Stimulated activated CD8-positive, alpha-beta memory T cell treated with anti-CD3 and anti-CD28 coated beads, Interleukin-7, amount 100 ng/mL, for 24 hours (primary cell): ENCODE measurements at places on chromosomes 12 and 14.

DNA sequence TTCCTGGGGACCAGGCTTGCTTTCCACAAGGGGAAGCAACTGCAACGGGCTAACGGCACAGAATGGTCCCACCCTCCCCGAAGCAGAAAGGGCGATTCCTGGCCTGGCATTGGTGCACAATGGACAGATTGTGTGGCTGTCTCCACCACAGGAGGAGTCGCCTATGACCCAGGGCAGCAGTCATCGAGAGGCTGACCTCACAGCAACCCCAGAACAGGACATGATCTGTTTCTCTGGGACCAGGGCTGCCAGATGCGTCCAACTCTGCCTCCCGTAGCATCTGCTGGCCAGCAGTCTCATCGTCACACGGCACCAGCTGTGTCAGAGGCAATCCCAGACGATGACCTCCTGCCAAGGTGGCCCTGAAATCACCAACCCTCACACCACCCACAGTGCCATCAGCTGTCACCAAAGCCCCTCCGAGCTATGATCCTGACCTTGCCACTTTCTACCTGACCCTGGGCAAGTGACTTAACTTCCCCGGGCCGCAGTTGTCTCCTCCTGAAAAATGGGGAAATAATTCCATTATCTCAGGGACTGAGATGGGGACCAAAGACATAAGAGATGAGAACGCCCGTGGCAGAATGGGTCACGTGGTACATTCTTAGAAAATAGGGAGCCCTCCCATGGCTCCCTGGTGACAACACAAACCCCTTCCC is 86.7 kb downstream of the CHGA start:
- no peak for DNase-seq

- DNase-seq: no peak
Measured at GRCh38 chr12:40752011-40752410, 59.8 kb downstream of the CNTN1 start.

DNA sequence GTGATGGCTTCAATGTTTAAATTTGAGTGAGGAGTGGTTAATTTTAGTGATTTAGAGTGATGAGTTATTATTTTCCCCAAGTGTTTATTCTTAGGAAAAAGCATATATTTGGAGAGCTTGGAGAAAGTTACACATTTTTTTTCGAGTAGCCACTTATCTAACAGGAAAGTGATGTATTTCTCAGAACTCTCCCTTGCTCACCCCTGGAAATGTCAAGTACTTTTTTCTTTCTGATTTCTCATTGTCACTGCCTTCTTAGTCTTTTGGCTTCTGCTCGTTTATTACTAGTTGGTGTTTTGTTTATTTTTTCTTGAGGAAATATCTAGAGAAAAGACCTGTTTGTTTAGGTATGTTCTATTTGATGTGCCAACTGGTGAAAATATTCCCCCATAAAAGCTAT is 58.8 kb downstream of the AEBP2 start:
- DNase-seq: no peak

GRCh38 chr12:102903337-102904007 is 13.6 kb downstream of the PAH start:
- no peak for DNase-seq

GRCh38 chr12:6828781-6829535 is 751 bp downstream of the P3H3 start:
- DNase-seq: no peak

- DNase-seq: no peak
Measured at GRCh38 chr12:39804898-39805297, 185.3 kb upstream of the ABCD2 start.

- no peak for DNase-seq
Measured at GRCh38 chr14:99636487-99636886, 8.4 kb upstream of the HHIPL1 start.

DNA sequence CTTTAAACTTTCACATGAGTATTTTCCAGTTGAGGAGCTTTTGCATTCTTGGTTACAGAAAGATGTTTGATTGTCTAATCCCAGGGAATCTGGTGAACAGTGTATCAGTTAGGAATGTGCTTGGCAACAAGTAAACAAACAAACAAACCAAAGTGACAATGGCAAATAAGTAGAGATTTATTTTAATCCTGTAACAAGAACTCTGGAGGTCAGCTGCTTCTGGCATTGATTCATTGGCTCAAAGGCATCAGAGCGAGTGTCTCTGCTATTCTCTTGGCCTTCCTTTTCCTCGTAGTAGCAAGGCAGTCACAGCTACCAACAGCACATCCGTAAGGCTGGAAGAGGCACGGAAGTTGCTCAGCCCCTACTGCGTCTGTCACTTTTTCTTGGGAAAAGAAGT is 37.2 kb downstream of the CRADD start:
- DNase-seq: no peak

- DNase-seq: no peak
Measured at GRCh38 chr12:27667540-27667939, 28.7 kb upstream of the REP15 start.

- DNase-seq: no peak
Measured at GRCh38 chr14:85308531-85309300, 221.2 kb upstream of the FLRT2 start.

- DNase-seq: no peak
Measured at GRCh38 chr14:51442513-51443175, 202.6 kb downstream of the TMX1 start.

GRCh38 chr12:3836641-3837040 is 36.6 kb downstream of the PARP11 start:
- no peak for DNase-seq

DNA sequence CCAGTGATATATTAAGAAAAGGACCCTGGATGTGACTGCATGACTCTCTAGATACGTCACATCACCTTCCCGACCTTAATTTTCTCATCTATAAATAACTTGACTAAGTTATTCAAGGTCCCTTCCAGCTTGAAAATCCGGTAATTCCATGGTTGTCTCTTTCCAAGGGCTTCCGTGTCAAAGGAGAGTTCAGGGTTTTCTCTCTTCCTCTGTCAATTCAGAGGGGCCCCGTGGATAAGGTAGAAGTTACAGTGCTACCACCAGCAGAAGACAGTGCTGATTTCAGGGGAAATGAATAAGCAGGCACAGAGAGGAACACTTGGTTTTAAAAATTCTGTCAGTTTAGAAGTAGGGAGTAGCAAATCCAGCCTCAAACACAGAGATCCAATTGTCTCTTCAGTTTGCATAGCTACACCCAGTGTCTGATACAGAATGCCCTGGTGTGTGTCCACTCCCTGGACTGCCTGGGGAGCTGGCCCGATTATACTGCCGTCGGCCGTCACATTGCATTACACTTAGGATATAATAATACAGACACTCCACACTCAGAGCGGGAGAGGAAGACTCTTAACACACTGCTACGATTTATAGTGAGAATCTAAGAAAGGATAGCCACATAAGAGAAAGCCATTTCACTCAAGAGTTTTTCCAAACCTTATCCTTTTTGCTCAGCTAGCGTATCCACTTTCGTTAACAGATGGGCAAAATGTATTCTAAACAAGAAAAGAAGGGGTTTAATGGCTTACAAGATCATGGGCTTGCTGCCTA is 54.7 kb upstream of the GTF2A1 start:
- no peak for DNase-seq

DNA sequence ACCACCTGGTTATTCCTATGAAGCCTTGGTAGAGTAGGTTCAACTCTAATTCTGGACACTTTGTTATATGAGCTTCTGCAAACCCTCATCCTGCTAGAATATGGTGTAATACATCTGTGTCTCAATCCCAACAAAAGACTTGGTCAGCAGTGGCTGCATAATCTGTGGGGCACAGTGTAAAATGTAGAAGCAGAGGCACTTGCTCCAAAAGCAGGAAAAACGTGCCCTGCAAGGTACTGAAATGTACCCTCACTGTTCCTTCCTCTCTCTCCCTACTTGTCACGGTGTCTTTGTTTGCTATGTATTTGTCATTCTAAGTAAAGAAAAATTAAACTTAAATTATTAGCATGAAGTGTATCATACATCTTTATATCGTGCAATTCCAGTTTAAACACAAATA is 267.9 kb downstream of the BCL11B start:
- DNase-seq: no peak

DNA sequence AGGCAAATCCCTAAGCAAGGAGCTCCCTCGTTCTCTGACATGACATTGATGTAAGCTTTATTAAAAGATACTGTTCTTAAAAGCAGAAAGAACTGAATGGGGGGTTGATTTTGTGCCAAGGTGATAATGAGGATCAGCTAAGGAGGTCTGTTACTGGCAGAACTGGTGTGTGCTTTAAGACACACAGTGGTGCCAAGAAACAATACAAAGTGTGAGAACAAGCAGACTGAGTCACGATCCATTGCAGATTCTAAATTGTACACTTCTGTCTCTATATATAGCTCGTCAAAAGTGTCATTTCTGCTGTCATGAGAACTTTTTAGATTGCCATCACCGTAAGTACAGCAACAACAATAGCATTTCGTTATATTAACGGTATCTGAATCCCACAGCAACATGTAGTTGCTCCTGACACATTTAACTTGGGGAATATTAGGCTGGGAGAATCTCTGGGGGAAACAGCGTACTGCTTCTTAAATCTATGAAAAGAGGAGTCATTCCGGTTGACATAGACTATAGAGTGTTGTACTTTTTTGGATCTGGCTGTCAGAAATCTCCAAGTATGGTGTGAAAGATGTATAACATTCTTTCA is 151.3 kb upstream of the PRKD1 start:
- DNase-seq: no peak

- no peak for DNase-seq
Measured at GRCh38 chr12:46404225-46404631, 31.7 kb upstream of the SLC38A2 start.

- no peak for DNase-seq
Measured at GRCh38 chr12:54217774-54218241, 29.0 kb upstream of the SMUG1 start.
